ENCODE measurements at places on chromosomes 2 and 18.

- no peak for DNase-seq
These were observed 27.0 kb downstream of the GCA start for GRCh38 chr2:162370931-162371330.

DNA sequence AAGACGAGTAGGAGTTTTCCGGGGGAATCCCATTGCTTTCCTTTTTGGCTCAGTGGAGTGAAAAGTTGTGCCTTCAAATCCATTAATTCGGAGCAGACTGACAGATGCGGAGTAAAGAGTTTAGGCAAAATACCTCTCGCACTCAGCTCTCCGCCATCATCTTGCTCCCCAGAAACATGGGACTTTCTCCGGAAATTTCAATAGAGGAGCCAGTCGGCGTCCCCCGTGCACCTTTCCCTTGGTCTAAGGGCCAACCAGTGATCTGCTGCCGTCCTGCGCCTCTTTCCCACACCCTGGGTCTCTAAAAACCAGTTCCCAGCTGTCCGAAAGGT, 318 bp downstream of the TYW5 start:
- no peak for DNase-seq

- no peak for DNase-seq
These were observed 160.3 kb upstream of the COL3A1 start for GRCh38 chr2:188813857-188814256.

DNA sequence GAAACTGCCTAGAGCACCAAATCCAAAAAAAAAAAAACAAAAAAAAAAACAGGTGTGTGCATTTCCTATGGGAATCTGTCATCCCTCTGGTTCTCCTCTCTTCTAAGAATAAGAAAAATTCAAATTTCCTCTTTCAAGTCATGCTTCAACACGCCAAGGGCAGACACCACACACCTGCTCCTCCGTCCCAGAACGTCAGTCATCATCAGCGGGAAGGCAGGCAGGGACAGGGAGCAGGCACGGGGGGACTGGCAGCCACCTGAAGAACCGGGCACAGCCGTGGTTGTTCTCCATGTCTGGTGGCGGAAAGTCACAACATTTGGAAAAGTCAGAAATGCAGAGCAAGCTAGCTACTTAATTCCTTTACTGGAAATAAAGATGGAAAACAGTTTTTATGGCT, 214.8 kb downstream of the IKZF2 start:
- DNase-seq = no peak

GRCh38 chr2:71419976-71420375, 33.4 kb upstream of the DYSF start:
- no peak for DNase-seq

DNA sequence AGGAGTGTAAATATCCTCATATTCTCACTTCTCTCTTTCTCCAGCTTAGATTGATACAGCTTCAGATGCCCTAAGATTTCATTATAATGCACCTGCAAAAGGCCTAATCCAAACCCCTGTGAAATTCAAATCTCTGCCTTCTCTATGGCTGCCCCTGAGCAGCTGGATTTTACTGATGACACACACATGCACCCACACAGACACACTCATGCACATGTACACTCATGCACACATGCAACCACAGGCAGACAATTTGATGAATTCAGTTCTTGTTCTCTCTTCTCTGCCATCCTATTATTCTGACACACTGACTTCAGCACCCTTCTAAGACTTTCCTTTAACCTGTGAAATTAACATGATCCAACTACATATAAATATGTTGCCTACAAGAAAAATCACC, 563.2 kb downstream of the RNF144A start:
- no peak for DNase-seq

GRCh38 chr2:24722141-24722790, 70.9 kb downstream of the PTRHD1 start:
- DNase-seq = no peak

DNA sequence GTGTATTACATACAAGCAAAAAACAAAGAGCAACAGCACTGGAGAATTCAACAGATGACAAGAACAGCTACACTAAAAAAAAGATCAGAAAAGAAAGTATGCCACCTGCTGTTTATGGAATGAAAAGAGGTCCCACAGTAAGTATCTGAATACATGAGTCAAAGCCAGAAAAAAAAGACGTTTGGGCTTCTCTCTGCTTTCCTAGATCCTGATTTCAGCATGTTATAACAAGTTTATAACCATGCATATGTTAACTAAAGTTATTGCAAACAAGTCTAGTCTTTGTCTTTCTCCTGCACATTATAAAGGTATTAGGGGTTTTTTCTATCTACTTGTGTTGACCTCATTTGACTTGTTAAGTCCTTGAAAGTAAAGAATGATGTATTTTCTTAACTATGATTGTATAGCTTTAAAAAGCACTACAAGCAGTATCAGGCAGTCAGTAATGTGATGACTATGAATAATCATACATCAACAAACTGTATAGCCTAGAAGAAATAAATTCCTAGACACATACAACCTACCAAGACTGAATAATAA, 108.5 kb upstream of the COL5A2 start:
- peak; percentile 91 for DNase-seq

DNA sequence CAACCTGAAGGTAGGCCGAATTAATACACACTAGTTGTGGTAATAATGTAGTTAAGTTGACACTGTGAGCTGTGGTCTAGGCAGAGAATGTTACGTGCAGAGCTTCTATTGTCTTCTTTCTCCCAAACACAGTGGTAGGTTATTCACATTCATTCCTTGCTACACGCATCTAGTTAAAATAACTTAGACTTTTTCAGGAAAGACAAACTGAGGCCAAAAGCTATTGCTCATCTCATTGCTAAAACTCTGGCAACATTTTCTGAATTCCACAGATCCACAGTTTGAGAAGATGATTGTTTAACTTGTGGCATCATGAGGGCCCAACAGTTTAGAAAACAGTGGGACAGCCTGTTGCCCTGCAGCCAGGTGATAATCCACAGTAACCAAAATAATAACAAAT, 850.4 kb upstream of the FSHR start:
- DNase-seq = no peak

- DNase-seq = no peak
These were observed 28.4 kb upstream of the KLHL14 start for GRCh38 chr18:32801228-32801627.

GRCh38 chr18:7370802-7371201, 139.9 kb downstream of the LRRC30 start:
- no peak for DNase-seq

DNA sequence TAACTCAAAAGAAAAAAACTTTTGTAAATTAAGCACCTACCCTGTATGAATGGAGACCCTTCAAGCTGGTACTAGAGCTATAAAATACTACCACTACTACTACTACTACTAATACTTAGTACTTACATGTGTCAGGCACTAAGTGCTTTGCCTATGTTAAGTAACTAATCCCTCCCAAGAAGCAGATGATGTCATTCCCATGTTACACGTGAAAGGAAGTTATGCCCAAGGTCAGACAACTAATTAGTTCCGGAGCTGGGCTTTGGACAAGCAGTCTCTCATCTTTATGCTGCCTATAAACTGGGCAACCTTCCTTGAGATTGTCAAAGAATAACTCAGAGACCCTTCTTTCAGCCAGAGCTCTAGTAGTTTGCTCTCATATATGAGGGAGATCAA, 13.9 kb upstream of the ATP6V1B1 start:
- no peak for DNase-seq

GRCh38 chr2:219272995-219273394, 6.2 kb upstream of the DNAJB2 start:
- DNase-seq = no peak

DNA sequence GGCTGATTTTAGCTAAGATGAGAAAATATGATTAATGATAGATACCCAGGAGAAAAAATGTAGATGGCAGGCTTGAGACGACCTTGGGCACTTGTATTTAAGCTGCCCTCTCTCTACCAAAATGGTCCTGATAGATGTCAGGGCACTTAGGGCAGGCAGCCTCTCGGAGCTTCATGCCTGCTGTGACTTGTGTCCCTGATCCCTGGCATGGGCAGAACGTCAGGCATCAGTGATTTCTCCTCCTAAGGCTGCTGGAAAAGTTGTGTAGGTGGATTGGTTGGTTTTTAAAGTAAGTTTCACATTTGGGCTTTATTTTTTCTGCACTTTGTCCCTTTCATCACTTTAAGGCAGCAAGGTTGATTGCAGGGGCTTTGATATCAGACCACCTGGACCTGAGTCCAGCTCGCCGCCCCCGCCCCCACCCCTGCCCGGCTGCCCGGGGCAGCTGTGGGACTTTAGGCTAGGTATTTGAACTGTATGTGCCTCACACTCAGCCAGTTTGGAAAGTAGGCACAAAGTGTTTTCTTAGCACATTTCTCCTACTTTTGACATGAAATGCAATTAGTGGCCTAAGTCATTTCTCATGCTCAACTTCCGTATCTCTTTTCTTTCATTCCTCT, 35.0 kb upstream of the SCLY start:
- DNase-seq = no peak

- no peak for DNase-seq
These were observed 207.3 kb downstream of the SH3RF3 start for GRCh38 chr2:109336296-109336695.

GRCh38 chr2:165815299-165816141, 21.5 kb upstream of the GALNT3 start:
- DNase-seq = no peak

- no peak for DNase-seq
These were observed 174.7 kb downstream of the ACKR3 start for GRCh38 chr2:236744281-236744705.

DNA sequence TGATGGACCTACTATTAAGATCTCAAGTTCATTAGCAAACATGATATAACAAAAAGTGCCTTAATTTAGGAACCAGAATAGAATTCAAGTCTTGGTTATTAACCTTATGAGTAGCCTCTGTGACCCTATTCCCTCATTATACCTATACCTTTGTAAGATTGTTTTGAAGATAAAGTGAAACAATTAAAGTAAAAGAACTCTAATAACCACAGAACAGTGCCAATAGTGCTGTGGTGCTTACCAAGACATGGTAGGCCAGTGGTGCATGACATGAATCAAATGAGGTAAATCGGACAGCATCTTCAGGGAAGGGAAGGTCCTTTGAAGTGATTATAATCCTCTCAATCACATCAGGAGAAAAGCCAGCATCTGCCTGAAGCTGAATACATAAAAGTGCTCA, 36.4 kb downstream of the METTL4 start:
- no peak for DNase-seq

DNA sequence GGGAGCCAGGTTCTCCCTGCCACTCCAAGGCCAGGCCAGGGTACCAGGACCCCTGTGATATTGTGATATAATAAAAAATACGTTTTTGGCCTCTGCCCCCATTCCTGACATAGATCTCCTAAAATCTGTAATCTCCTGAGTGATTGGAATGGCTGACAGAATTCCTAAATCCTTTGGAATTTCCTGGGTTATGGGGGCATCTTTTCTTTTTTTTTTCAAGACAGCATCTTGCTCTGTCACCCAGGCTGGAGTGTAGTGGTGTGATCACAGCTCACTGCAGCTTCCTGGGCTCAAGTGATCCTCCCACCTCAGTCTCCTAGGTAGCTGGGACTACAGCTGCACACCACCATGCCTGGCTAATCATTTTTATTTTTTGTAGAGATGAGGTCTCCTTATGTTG, 26.2 kb upstream of the TUBB6 start:
- no peak for DNase-seq

DNA sequence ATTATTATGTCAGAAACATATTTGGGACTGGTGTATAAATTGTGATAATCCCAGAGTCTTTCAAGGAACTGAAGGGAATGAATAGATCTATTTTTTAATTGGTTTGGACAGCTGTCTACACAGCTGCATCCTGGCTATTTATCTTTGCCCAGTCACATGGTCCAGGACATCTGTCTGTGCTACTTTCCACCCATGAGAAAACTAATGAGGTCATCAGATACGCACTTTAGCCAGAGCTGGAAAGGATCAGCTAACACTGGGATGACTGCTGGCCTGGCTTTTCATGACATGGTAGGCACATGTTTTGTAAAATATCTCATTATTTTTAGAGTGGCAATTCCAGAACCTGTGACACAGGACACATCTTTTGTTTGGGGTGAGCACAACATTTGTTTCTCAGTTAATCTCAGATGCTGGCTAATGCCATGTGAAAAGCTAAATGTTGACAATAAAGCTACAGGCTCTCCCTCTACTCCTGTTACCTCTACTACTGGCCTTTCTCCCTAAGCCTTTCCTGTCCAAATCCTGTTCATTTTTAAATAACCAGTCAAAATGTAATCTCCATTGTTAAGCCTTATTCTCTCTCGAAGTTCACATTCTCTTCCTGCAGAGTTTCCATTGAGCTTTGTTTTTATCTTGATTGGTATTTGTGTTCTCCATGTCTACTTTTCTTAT, 500.7 kb downstream of the RIT2 start:
- peak; percentile 1 for DNase-seq

DNA sequence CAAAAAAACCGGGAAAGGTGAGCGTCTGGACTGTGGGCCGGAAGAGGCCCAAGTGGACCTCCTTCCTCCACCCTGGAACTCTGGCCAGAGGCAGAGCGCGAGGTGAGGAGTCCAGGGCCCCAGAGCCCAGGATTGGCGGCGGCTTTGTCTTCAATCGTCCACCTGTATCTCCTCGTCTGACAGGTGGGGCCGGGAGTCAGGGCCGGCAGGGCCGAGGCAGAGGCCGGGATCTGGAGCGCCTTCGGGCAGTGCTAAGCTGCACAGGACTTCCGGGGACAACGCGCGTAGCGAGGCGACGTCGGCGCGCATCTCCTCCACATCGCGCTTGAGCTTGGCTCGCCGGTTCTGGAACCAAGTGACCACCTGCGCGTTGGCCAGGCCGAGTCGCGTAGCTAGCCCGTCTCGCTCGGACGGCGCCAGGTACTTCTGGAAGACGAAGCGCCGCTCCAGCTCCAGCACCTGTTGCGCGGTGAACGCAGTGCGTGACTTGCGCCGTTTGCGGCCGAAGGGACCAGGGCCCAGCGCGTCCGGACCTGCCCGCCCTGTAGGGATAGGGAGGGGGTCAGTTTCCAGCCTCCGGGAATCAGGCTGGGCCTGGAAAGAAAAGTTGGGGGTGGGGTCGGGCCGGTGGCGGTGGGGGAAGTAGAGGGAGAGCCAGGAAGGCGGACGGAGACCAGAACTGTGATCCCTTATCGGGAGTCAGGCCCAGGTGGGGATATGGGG, 1.5 kb downstream of the LBX2 start:
- DNase-seq = no peak

DNA sequence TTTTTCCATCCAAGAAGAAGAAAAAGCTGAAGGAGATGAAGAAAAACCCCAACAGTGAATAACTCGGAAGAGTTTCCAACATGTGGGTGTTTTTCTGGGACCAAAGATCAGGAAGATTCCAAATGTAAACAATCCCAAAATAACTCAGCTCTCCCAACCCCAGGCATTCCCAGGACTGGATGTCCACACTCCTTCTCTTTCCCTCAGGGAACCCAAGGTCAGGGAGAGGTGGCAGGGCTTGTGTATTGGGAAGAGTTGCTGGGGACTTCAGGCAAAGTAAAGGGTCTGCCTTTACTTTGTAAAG, 268.0 kb downstream of the DYSF start:
- DNase-seq = no peak

- no peak for DNase-seq
These were observed 56.2 kb downstream of the BCL2L11 start for GRCh38 chr2:111176867-111177266.

- no peak for DNase-seq
These were observed 90.3 kb upstream of the PHLPP1 start for GRCh38 chr18:62625019-62625418.

GRCh38 chr2:220568296-220568695, 940.9 kb downstream of the SLC4A3 start:
- no peak for DNase-seq

- DNase-seq = no peak
These were observed 23.7 kb downstream of the B3GNT2 start for GRCh38 chr2:62219407-62220159.

Measured in A673 (cell line).